Stimulated activated CD4-positive, alpha-beta T cell treated with anti-CD3 and anti-CD28 coated beads, Interleukin-1b, Interleukin-23, amount 100 ng/mL, for 1 hour (primary cell): ENCODE measurements at places on chromosomes 5 and 9.

DNA sequence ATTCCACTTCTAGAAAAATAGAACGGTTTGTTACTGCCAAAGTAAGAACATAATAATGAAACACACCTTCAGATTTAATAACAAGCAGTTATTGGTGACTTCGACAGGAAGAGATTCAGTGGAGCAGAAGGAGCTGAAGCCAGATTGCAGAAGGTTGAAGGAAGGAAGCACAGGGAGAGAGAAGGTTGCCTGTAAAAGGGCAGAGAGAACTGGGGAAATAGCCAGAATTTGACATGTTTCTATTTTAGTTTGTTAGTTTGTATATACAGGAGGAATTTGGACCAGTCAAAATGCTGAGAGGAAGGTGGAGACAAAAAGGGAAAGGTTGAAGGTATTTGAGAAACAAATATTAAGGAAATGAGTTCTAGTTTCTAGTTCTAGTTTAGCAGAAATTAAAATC is 269.2 kb upstream of the ELAVL2 start:
- no peak for DNase-seq

DNA sequence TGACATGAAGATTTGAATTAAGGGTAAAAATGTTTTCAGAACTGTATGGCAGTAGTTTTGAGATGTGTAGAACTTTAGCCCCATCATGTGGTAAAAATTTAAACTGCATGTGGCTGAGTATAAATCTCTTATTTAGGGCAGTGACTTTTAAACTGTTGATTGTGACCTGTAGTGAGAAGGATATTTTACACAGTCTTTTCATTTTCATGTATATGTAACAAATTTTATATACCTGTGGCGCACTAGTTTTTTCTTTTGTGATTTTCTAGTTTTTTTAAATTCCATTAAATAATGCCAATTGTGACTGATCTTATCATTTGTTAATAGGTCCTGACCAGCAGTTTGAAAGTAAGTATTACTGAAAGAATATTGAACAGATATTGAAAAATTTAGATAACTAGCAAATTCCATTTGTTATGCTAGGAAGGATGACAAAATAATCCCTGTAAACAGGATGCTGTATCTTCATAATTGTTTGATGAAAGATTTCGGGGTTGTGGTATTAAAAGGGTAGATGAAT is 47.2 kb downstream of the GPBP1 start:
- DNase-seq: no peak

GRCh38 chr5:154370813-154371212 is 75.0 kb upstream of the SAP30L start:
- DNase-seq: no peak

GRCh38 chr9:115046824-115047223 is 71.1 kb downstream of the TNC start:
- DNase-seq: no peak

DNA sequence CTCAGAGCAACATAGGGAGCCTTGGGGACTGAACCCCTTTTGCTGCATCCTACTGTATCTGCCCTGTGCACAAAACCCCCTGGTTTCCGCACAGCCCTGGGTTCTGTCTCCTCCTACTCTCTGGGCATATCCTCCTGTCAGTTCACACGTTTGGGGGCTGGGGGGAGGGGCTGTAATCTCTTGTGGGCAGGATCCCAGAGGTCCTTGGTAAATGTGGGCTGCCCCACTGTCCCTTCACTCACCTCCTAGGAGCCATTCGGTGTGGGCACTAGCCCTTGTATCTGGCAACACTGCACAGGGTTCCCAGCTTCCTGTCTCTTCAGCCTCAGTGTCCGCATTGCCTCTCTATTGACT is 271.8 kb upstream of the DMAC1 start:
- no peak for DNase-seq

- DNase-seq: no peak
These were observed 10.7 kb downstream of the IFNA5 start for GRCh38 chr9:21294364-21294774.

GRCh38 chr5:172485511-172486202 is 31.3 kb upstream of the SH3PXD2B start:
- no peak for DNase-seq

DNA sequence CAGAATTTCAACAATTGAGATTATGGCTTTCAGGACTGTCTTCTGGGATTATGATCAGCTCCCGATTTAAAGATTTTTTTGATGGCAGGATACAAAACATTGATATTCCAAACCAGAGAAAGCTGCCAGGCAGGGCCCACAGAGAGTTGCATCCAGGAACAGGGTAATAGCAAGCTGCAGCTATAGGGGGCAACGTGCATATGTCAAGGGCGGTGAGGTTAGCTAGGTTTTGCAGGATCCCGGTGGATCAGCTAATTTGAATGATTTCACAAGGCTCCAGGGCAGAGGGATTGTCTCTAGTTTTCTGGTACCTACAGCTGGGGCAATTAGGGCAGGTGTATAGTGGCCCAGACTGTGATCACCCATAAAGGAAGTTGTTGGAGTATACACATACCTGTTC is 339.4 kb downstream of the CHSY3 start:
- no peak for DNase-seq

GRCh38 chr9:22030101-22030598 is 21.0 kb upstream of the CDKN2B start:
- no peak for DNase-seq

DNA sequence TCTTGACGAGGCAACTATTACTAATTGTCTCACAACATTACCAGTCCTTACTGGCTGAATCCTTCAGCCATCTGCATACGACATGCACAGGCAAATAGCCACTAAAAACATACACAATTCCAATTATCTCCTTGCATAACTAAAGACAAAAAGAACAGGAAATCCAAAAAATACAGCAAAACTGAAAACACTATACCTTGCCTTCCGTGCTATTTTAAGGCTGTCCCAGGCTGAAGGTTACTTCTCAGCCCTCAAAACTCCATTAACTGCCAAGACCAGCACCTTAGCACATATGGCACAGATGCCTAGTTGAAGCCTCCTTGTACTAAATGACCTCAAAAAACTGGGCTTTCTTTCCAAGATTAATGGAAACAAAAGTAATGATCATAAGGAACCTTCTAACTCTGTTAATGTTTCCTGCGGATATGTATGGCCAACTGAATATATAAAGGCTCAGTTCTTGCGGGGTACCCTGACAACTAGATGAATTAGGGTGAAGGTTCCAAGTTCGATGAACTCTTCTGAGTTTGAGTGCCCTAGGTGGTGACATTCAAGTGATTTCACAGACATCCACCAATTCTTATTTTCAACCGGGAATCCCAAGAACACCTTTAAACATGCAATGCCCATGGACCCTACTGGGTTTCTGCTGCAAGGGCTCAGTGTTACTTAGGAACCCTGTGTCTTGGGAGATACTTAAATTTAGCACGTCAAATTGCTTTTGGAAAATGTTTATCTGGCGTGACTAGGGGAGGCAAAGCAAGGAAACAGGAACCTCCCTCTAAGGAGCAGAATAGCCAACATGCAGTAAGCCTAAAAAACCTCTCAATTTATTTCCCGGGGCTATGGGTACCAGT is 455.3 kb downstream of the RAB3C start:
- DNase-seq: no peak

DNA sequence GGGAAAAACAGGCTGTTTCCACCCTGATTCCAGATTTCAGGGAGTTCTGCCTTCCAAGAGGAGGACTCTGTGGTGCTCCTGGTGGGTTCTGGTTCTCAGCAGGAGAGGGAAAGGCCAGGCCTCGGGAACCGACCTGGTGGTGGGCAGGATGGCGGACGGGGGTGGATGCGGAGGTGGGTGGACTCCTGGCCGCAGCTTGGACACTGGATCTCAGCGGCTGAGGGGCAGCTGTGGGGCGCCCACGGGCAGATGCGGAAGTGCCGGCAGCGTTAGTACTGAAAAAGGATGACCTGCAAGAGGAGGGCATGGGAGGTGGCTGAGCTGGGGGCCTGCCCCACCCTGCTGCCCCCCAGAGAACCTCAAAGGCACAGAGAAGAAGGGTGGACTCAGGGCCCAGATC is 24.3 kb downstream of the LHX6 start:
- DNase-seq: no peak

DNA sequence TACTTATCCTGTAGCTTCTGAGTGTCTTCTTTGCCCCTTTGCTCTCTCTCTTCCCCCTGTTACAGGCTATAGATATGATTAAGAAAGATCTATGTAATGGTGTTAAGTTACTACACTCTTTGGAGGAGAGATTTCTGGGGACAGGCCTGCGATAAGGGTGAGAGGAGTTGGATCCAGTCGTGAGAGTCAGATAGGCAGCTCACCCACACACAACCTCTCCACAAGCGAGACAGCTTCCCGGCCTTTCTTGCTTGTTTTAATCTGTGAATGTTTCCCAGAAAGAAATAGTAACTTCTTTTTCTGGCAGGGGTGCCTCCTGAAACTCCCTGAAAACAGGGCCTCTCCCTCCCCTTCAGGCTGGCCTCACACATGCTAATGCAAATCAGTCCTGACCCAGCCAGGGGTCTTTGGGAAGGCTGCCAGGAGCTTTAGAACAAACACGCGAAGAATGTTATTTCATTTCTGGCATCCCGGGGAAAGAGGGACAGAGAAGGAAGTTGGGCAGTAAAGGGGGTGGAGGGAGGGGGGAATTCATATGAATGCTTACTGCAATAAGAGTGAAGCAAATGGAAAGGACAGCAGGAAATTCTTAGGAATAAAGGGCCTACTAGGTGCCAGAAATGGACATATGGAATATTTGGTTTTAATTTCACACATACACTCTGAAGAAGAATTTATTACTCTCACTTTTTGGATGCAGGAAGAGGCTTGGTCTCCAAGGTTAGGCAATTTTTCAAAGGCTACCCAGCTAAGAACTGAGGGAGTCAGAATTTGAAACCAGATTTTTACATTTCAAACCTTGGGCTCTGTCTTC is 215.8 kb upstream of the TRIM32 start:
- no peak for DNase-seq

GRCh38 chr5:13249854-13250253 is 694.6 kb downstream of the DNAH5 start:
- no peak for DNase-seq

DNA sequence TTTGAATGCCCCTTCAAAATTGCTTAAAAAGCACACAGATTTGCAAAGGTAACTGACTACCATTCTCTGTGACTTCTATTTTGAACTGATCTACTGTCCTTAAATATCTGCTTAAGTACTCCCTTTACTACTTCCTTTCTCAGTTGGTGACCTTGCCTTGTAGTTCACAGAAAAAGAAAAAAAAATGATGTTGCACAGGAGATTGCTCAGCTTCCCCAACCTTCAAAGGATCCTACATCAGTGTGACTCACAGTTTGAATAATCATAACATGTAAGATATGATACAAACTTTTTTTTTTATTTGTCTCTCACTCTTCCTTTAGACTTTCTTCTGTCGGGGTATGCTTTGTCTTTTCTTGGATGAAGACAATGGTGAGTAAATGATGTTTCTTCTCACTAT is 1029.6 kb downstream of the CDH12 start:
- DNase-seq: no peak

GRCh38 chr9:111301195-111301594 is 28.8 kb downstream of the OR2K2 start:
- no peak for DNase-seq

- no peak for DNase-seq
These were observed 1.5 kb downstream of the STXBP1 start for GRCh38 chr9:127613583-127613954.

DNA sequence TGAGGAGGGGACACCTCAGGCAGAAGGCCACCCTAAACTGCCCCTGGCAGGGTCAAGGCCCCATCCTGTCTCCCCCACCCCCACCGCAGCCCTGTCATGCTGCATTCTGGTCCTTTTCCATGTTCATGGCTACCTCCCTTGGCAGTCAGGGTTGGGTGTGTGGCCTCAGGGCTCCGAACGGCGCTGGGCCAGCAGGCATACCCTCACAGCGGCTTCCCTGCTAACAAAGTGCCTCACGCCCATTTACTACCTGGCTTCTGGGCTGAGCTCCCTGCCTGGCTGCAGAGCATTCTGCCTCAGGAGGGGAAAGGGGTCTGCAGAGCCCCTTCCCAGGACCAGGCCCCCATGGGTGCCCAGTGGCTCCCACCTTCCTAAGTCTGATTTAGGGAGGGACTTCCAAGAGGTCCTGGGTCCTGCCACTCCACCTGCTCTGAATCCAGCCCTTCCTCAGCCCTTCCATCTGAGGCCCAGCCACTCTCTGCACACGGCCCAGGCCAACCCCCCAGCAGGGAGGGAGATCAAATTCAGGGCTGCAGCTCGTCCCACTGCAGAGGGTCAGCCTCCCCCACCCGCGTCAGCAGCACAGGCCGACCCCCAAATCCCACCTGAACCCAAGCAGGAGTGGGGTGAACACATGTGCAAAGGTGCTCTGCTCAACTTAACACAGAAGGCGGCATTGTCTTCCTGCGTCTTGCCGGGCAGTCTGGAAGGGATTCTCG is 115.9 kb upstream of the PHYKPL start:
- DNase-seq: no peak

GRCh38 chr9:97408562-97408961 is 3.3 kb upstream of the TDRD7 start:
- no peak for DNase-seq
